SJSA1 (cell line): ENCODE measurements at places on chromosomes 3 and 15. TPM values are rescaled to one million over a fixed set of nuclear protein-coding genes. Genes with fewer than 3 reads are reported as not detected.

GABRB3 gene
- total RNA-seq: not detected in 2 replicates

ACP3 gene
- not detected in 2 replicates for total RNA-seq

TRAIP gene
- 3.0 and 9.3 TPM in 2 replicates for total RNA-seq

GOLGA6L4 gene
- total RNA-seq: 0.16 and 2.1 TPM in 2 replicates

KPNA4 gene
- total RNA-seq: 18.3 and 24.3 TPM in 2 replicates
